T-helper 22 cell (primary cell): ENCODE measurements at places on chromosomes 3 and 15.

GRCh38 chr3:139416275-139416674 is 26.8 kb upstream of the COPB2 start:
- DNase-seq = no peak

- no peak for DNase-seq
Observed at GRCh38 chr15:58731756-58732535, 17.6 kb downstream of the ADAM10 start.

- DNase-seq = no peak
Observed at GRCh38 chr15:31096563-31096962, 5.0 kb downstream of the TRPM1 start.

DNA sequence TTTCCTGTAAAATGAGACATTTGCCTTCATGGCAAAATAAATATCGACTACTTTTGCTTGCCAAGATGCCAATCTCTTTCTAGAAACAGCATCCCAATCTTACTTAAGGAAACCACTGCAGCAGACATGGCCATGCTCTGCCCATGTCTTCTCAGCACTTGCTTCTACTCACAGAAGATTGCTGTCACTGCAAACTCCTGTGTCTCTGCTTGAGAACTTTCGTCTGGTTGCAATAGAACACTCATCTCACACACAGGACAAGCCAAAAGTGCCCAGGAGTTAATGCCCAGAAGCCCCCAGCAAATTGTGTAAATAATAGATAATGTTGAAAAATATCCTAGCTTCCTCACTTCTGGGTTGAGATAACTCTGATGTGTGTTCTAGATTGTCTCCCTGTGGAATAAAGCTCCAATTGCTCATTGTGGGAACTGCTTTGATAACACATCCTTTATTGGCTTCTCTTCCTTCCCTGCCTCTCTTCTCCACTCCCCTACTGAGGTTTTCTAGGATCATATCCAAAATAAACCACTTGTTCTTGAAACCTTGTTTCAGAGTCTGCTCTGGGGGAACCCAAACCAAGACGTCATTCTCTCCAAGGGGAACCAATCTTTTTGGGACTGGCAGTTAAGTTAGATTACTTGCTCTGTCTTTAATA is 156.3 kb upstream of the STRIT1 start:
- DNase-seq = no peak

DNA sequence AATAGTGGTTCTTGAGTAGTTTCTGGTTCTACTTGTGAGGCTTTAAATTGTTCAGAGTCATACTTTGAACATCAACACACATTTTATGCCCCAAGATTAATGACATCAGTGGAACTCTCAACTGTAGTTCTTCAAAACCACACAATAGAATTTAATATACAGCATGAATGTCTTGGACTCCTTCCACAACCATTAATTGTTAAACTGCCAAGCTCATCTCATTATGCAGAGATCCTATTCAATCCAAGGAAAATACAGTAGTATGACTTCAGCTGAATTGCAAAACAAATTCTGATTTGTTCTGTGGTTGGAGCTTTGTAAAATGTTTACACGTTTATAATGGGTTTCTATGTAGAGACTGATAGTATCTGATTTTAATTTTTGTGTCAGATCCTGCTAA is 199.2 kb upstream of the SLC2A2 start:
- no peak for DNase-seq
